ENCODE measurements at places on chromosomes 7 and 10.

DNA sequence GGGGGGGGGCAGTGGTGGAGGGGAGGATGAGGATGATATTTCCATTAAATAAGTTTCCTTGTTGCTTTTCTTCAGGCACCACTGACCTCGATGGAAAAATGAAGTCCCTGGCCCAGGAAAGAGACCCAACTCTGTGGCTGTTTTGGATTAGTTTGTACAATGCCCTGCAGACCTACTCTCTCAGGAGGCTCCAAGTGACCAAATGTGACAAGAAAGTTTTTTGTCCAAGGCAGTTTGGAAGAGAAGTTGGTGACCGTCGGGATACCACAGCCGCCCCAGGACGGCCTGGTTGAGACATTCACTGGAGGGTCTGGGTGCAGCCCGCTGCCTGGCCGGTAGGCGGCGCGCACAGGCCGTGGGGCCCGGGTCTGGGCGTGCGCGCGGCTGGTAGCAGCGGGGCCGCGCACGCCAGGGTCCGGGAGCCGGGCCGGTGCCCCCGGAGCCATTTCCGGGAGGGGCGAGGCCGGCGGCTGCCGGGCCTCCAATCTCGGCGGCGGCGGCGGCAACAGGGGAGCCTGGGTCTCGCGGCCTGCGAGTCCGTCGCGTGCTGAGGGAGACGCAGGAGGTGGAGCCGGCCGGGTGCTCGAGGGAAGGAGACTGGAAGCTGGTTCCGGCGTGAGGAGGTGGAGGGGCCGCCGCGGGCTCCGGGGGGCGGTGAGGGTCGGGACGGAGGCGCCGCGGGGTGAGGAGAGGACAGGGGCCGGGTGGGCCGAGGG lies at the start of gene SGPL1:
Gene SGPL1, plus strand, starts transcription at position 445 of the 716 bp plus-strand sequence. CDS start 906 bp downstream, outside the sequence.
- DNase-seq, result peak; percentile 81

- DNase-seq, result no peak
These were observed 6.0 kb upstream of the PON1 start for GRCh38 chr7:95330204-95330960.

DNA sequence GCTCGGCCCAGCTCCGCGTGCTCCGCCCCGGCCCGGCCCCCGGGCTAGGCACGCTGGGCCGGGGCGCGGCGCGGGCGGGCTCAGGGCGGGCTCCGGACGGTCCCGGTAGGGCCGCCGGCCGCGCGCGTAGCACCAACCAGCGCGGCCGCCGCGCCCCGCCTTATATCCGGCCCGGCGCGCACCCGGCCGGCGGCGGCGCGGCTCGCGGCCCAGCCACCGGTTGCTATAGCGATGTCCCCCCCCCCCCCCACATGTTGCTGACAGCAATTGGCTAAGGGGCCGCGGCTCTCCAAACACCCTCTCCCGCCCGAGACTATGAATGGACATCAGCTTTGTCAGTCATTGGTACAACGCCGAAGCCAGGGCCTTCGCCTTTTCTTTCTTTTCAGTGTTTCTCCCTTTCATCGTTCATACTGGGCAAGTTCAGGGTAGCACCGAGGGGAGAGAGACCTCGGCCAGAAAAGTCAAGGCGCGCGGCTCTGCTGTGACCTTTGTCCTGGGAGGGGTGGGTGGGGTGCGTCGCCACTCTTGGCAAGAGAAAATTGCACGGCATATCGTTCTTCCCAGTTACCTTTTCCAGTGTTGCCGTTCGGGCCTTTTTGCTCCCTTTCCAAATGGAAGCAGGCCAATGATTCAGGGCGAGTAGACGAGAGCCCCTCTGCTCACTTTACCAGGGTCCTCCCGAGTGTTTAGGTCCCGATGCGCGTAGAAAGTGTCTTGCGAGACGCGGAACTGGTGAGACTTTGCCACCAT lies 354.2 kb downstream of the DNAJB6 start:
- DNase-seq, result no peak

GRCh38 chr10:77670817-77671443 lies 33.3 kb upstream of the KCNMA1 start:
- DNase-seq, result no peak

DNA sequence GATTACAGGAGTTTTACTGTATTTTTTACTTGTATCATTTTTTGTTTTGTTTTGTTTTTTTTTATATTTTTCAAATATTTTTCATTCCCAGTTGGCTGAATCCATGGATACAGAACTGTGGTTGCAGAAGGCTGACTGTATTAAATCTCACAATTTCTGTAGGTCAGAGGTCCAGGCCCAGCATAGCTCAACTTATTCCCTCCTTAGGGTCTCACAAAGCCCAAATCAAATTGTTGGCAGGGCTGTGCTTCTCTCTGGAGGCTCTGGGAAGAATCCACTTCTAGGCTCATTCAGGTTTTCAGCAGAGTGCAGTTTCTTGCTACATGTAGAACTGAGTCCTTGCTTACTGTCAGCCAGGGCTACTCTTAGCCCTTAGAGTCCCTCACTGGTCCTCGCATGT lies 22.6 kb downstream of the TSPAN14 start:
- DNase-seq, result no peak

- no peak for DNase-seq
These were observed 1.6 kb downstream of the TCF7L2 start for GRCh38 chr10:112951359-112952281.

GRCh38 chr7:146249272-146249671 lies 132.7 kb downstream of the CNTNAP2 start:
- no peak for DNase-seq

DNA sequence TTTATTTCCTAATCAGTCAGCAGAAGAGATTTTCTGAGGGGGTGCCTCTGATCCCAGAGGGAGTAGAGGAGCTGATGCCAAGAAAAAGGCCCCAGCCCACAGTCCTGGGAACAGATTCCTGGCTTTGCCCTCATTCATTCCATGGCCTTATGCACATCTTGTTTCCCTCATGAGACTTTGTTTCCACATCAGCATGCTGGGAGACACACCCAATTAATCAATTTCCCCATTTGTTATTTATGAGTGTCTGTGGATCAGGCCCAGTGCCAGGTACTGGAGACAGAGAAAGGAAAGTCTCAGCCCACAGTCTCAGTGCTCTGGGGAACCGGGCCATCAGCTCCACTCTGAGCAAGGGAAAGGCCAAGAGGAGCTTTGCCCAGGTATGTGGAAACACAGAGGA lies 496.2 kb upstream of the ZMIZ1 start:
- no peak for DNase-seq

GRCh38 chr7:156120552-156120951 lies 308.3 kb upstream of the SHH start:
- DNase-seq, result no peak

- DNase-seq, result no peak
These were observed 614.7 kb downstream of the PARD3 start for GRCh38 chr10:34200355-34200901.

- DNase-seq, result no peak
These were observed 72.8 kb downstream of the PRKCQ start for GRCh38 chr10:6507311-6507710.

DNA sequence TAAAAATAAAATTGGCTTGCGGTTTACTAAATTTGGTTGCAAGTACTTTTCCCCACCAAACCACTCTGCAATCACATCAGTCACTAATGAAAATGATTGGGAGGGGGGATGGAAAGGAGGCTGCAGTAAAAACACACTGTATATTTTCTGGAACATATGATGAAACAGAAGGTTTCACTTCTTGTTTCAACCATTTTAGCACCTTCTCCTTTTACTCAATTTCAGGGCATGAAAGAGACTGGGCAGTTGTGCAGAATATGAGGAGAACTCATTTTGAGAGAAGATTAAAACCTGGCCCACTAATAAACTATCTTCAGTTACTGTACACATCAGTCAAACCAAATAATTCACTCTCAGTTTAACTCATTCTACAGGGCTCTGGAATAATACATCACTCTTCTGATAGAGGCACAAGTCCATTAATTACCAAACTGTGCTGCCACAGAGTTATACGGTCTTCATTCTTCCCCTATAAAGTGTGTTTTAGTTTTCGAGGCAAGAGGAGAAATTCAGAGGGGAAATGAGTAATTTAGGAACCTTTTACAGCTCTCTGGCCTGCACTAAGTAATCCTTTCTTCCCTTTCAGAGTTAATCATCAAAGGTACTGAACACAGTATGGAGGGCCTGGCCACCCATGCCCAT lies 25.5 kb downstream of the JAZF1 start:
- no peak for DNase-seq

- DNase-seq, result no peak
These were observed 96.0 kb downstream of the CALN1 start for GRCh38 chr7:72316148-72316547.

- DNase-seq, result no peak
These were observed 11.5 kb upstream of the DLD start for GRCh38 chr7:107879400-107880035.

- no peak for DNase-seq
These were observed 338.3 kb downstream of the CXCL12 start for GRCh38 chr10:44046605-44047004.

- DNase-seq, result no peak
These were observed 141.6 kb downstream of the PKD1L1 start for GRCh38 chr7:47806701-47807103.

DNA sequence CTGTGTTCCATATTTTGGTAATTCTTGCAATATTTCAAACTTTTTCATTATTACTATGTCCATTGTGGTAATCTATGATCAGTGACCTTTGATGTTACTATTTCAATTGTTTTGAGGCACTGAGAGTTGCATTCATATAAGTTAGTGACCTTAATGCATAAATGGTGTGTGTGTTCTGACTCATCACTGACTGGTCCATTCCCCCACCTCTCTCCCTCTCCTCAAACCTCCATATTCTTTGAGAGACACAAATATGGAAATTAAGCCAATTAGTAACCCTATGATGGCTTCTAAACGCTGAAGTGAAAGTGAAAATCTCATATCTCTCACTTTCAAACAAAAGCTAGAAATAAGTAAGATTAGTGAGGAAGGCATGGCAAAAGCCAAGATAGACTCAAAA lies 739.6 kb downstream of the CCSER2 start:
- no peak for DNase-seq

GRCh38 chr7:127504715-127505114 lies 80.7 kb downstream of the GCC1 start:
- DNase-seq, result no peak

- DNase-seq, result no peak
These were observed 6.5 kb downstream of the MDH2 start for GRCh38 chr7:76054123-76055120.

DNA sequence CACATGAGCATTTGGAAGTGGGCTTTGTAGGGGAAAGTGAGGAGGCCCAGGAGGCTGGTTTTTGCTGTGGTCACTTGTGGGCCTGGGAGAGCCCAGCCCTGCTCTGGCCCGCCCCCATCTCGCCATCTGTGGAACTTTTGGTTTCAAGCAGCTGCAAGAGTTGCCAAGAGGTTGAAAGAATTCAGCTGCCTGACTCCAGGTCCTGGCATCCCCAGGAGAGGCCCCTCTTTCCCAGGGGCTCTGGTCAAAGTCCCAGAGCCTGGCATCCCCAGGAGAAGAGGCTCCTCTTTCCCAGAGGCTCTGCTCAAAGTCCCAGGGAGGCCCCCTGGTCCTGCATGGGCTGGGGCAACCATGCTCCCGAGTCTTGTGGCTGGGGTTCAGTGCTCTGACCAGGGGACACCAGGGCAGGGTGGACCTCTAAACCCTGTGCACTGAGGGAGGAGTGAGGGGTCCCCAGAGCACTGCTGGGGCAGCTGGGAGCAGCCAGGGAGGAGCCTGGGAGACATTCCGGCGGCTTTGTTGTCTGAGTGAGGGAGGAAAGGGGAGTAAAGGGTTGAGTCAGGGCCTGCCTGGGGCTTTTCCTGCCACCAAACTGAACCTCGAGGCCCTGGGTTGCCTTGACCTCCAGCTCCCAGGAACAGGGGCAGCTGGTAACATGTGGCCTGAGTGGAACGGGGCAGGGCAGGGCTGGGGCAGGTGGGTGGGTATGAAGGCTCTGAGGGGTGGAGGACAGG lies 27.7 kb upstream of the CSGALNACT2 start:
- DNase-seq, result no peak

- no peak for DNase-seq
These were observed 201.2 kb upstream of the PRKCQ start for GRCh38 chr10:6781133-6781770.

DNA sequence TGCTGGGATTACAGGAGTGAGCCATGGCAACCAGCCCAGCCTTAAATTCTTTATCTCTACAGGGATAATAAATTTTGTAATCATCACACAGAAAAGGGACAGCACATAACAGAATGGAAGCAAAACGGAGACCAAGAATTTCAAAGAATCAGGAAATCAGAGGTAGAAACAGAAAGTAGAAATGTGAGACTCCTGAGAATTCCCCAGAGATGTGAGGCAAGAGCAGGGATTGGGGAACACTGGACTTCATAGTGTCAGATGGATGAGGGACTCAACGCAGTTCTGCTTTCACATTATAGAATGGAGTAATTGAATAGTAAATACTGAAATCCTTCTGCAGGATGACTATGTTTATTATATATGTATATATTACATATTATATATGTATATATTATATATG lies 52.5 kb upstream of the MPP7 start:
- no peak for DNase-seq

DNA sequence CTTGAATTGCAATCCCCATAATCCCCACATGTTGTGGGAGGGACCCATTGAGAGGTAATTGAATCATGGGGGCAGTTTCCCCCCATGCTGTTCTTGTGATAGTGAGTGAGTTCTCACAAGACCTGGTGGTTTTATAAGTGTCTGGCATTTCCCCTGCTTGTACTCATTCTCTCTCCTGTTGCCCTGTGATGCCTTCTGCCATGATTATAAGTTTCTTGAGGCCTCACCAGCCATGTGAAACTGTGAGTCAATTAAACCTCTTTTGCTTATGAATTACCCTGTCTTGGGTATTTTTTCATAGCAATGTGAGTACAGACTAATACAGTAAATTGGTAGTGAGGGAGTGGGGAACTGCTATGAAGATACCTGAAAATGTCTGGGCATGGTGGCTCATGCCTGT lies 65.0 kb downstream of the ANKRD7 start:
- no peak for DNase-seq

GRCh38 chr10:25704622-25705021 lies 229.4 kb upstream of the MYO3A start:
- DNase-seq, result no peak

- DNase-seq, result no peak
These were observed 190.6 kb upstream of the CCDC6 start for GRCh38 chr10:60096761-60097513.

DNA sequence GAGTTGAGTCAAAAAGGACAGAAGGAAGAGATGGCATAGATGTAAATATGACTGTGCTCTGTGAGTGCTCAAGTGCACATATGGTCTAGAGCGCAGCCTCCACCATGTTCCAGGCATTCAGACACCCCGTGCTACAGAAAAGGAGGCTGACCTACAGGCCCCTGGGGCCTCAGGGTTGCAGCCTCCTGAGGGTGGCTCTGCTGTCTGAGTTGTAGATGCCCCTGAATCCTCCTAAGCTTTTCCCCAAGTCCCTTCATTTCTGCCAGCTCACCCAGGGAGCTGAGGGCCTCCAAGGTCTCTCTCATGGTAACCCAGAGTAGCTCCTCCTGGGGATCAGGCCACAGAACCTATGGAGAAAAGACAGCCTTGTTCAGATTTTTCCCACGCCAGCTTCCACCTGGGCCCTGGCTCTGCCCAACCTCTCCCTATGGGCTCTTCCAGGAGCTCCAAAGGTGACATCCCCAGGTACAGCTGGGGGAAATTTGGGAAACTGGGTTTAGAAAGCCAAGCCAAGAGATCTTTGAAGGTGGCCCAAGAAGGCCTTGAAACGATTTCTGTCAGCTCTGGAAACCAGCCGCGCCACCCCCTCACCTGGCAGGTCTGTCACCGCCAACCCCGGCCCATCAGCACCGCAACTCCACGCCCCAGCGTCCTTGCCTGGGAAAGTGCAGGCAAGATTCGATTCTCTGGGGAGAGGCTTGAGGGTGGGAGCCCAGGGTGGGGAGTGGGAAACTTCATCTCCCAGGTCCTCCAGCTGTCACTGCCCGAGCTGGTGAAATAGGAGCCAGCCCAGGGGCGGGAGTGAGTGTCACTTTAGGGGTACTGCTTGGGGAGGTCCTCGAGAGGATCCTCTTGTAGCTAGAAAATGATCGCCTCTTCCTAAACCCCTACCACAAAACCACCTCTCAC lies 2.4 kb downstream of the ZNF467 start:
- DNase-seq, result no peak
